NCI-H1930 (cell line): ENCODE measurements at places on chromosomes 2 and 18.

DNA sequence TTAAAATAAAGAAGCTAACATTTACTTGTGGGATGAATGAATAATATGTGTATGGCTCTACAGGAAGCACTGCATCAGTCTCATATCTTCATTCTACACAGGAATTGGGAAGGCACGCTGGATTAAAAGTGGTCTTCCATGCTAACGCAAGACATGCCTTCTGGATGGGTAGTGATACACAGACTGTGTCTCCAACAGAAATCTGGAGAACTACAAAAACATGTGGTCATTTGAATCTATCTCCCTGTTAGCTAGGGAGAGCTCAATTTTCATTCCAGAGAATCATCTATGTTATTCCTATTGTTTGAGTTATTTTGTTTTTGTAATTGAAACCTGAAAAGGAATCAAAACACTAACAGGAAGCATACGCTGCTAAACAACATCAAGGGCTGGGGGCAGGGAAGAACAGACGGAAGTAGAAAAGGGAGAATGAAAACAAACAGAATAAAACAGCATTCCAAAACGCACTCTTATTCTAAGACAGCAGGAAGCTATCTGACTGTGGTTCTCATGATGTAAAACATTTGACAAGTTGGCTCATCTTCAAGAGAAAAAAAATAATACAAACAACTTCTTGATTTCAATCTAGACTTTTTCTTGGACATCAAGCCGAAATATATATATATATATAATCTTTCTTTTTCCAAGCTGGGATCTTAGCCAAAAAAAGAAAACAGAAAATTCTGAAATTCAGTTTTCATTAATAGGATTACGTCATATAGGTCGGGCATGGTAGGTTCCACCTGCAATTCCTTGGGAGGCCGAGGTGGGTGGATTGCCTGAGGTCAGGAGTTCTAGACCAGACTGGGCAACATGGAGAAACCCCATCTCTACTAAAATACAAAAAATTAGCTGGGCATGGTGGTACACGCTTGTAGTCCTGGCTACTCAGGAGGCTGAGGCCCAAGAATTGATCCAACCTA lies 31.5 kb upstream of the ASNSD1 start:
- DNase-seq, result no peak

- no peak for DNase-seq
Observed at GRCh38 chr2:62586981-62587380, 81.0 kb upstream of the TMEM17 start.

DNA sequence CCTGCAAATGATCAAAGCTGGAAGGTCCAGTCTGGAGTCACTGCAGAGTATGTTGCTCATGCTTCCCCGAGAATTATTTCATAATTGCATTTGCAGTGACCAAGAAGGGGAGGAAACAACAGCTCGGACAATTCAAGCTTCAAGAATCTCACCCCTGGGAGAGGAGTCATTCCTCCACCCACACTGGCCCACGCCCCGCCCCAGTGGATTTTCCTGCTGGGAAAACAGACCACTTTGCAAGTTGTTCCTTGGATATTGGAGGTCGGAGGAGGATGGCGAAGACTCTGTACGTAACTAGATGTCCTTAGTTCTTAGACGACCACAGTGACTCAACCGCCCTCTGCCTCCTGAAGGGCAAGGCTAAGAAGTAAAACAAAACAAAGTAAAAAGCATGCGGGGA lies 159.4 kb downstream of the TPO start:
- DNase-seq, result no peak

- no peak for DNase-seq
Observed at GRCh38 chr2:15913146-15913545, 27.2 kb upstream of the MYCN start.

DNA sequence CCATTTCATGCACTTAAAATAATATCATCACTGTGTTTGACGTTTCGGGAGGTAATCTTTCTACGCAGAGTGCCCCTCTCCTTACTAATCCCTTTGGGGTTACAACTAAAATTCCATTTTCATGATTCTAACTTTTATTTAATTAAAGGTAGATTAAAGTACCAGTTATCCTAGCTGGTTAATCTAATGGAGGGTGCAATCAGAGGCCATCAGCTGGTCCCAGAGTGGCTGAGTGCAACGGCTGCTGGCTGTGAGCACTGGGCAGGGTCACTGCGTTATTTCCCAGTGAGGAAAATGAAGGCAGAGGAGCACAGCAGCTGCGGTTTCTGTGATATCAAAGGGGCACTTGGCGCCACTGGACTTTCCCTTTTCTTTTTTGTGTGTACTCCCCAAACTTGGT lies 12.1 kb downstream of the SCYGR4 start:
- no peak for DNase-seq
